ENCODE measurements at places on chromosomes 6 and 20.

DNA sequence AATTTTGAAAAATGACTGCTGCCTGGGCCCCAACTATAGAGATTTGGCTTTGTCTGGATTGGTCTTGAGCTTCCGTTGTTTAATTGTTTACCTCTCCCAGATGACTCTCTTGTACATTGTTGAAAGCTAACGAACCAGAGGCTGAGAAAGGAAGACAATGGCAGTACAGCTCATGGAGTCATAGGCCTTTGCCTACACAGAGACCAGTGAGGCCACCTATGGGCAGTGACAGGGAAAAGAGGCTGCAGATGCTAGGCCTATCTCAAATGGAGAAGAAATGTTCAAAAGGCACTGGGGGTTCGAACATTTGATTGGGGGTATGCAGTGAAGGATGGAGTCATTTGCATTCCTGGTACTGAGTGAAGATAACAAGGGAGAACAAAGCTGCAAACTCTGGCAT, 29.1 kb downstream of the OPN5 start:
- DNase-seq: no peak

DNA sequence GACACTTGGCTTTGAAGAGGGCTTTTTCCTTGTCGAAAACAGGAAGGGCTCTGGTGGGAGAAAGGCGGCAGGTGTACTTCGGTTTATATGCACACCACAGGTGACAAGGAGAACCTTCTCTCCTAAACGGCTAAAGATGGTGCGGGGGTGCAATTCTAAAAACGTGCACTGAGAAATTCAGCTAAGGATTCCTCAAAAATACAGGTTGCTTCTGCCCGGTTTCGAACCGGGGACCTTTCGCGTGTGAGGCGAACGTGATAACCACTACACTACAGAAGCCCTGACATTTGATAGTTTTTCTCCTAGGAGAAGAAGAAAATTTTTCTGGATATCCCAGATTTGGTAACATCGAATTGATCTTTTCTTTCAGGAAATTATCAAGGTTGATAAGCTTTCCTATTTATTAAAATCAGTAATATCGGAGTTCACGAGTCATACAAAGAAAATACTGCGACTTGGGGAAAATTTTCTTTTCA, 32.0 kb downstream of the POM121L2 start:
- DNase-seq: no peak

GRCh38 chr6:108735310-108736001, 112.8 kb upstream of the ARMC2 start:
- DNase-seq: no peak

DNA sequence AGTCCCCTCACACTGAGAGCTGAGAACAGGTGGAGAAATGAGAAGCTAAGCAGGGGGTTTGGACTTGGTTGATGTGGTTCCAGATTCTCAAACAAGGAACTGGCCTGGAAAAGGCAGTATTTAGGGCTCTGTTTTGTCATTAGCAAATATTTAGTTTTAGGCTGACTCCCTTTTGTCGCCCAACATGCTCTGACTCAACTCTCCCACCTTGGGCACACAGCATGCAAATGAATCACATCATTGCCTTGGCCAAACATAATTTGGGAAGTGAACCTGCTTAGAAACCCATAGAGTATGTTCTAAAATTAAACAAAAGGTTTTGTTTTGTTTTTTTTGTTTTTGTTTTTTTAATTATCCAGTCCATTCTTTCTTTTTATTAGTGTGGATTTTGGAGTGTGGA, 9.5 kb upstream of the UQCC2 start:
- no peak for DNase-seq

GRCh38 chr6:166554316-166554715, 32.2 kb downstream of the RAMACL start:
- no peak for DNase-seq

- no peak for DNase-seq
Measured at GRCh38 chr20:37283530-37284195, 5.8 kb upstream of the MANBAL start.

- DNase-seq: no peak
Measured at GRCh38 chr6:161164182-161164625, 109.7 kb downstream of the AGPAT4 start.

- peak; percentile 31 for DNase-seq
Measured at GRCh38 chr6:69835414-69836179, 30.8 kb upstream of the COL19A1 start.

All from naive thymus-derived CD8-positive, alpha-beta T cell (primary cell).